ENCODE measurements at places on chromosomes 7 and 10. TPM values are rescaled to one million over a fixed set of nuclear protein-coding genes. Genes with fewer than 3 reads are reported as not detected.

DNA sequence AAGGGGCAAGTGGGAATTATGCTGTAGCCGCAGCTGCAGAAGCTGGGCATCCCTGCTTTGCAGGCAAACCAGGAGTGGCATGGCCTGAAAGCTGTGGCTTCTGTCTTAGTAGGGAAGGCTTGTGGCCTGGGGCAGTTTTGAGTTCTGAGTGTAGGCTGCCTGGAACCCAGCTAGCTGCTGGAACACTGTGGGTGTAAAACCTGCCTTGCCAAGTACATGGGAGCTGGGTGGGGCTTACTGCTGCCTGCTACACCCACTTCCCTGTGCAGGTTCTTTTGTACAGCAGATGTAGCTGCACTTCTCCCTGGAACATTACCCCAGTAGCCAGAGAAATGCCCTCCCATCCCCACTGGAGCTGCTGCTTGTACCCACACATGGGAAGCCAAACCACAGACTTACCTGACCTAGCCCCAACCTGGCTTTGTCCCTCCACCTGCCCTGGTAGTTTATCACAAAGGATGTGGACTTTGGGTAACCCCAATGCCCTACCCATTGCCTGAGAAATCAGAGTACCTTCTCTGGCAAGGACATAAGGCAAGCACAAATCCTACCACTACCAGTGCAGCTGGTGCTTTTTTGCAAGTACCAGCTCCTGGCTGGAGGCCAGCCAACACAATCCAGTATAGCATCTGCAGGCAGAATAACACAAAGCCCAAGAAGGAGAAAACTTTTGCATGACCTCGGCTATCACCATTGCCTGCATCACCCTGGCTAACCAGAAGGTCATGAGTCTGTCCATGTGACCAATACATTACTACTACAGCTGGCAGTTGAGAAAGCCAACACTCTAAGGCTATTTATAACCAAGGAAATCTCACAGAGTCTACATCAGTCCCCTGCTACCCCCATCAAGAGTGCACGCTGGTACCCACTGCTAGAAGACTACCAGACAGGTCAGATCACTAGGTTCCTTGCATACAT lies 26.5 kb upstream of the PPP1R3A start:
- no peak for DNase-seq

DNA sequence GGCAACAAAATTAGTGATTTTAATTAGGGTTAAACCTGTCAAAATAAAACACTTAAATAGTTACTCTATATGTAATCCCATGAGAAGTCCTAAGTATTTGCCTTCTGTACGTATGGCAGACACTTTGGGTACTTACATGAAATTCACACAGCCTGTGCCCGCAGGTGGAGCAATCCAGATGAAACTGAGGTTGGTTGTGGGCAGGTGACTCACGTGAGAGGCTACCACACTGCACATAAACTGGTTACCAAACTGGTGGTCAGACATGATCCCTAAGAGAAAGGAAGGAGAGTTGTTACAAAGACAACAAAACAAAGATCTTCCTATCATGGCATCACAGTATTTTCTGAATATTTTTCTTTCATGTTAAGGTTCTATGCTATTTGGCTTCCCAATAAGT lies 156.1 kb downstream of the RELN start:
- DNase-seq: no peak

- no peak for DNase-seq
These were observed 40.6 kb upstream of the ADD3 start for GRCh38 chr10:109966961-109967738.

GRCh38 chr7:143085109-143085508 lies 33.0 kb downstream of the OR6V1 start:
- no peak for DNase-seq

DNA sequence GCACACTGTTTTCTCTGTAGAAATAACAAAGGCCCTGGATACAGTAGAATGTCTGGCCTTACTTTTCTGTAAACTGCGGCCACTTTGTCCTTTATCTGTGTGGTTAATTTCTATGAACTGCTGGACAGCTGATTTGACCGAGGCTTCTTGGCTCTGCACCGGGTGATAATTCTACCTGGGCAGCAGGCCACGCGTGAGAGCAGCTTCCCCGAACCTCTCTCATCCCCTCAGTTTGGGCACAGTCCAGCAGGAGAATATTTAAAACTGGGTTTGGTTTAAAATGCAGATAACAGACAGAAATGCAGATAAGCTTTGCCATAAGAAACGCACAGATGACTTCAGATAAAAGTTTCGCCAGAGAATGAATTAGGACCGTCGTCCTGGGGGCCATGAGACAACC lies 81.0 kb downstream of the CELF2 start:
- DNase-seq: no peak

DNA sequence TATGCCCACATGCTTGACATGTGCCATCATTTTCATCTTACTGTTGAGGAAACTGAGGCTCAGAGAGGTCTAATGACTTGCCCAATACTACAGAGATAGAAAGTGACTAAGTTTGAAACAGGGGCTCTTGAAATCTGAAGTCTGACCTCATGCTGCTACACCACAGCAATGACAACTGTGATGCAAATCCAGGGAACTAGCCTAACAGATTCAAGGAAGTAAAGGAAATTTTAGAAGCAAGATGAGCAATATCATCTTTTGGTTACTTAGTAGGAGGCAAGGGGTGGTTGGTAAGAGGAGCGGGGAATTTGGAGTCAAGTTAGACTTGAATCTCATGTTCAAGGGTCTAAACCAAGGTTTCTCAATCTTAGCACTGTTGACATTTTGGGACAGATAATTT lies 26.3 kb upstream of the OSBPL3 start:
- no peak for DNase-seq

- DNase-seq: no peak
These were observed 13.1 kb downstream of the EPC1 start for GRCh38 chr10:32333849-32334248.

DNA sequence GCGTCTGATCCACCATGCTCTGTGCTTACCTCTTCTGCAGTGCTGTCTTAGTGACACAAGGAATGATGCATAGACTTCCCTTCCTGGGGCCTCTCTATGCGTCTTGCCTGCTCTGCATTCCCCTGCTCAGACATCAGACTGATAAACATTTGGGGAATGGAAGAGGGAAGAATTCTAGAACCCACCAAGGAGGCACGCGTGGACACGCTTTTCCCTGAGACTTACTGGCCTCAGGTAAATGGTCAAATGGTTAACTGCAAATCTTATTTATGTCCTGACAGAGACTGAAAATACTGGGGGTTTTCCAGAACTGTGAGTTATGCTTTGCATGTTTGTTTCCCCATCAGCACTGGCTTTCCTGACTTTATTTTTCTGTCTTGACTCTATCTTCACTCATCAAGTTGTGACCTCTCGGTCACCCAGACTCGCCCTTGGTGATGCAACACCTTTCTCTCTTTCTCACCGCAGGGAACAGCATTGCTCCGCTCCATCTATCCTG lies 285.9 kb upstream of the FZD8 start:
- no peak for DNase-seq

- DNase-seq: no peak
These were observed 129.9 kb downstream of the EBF3 start for GRCh38 chr10:129833994-129834739.

- DNase-seq: no peak
These were observed 5.8 kb upstream of the IFRD1 start for GRCh38 chr7:112444505-112444904.

GRCh38 chr7:29300026-29300480 lies 105.5 kb downstream of the CHN2 start:
- DNase-seq: no peak

DNA sequence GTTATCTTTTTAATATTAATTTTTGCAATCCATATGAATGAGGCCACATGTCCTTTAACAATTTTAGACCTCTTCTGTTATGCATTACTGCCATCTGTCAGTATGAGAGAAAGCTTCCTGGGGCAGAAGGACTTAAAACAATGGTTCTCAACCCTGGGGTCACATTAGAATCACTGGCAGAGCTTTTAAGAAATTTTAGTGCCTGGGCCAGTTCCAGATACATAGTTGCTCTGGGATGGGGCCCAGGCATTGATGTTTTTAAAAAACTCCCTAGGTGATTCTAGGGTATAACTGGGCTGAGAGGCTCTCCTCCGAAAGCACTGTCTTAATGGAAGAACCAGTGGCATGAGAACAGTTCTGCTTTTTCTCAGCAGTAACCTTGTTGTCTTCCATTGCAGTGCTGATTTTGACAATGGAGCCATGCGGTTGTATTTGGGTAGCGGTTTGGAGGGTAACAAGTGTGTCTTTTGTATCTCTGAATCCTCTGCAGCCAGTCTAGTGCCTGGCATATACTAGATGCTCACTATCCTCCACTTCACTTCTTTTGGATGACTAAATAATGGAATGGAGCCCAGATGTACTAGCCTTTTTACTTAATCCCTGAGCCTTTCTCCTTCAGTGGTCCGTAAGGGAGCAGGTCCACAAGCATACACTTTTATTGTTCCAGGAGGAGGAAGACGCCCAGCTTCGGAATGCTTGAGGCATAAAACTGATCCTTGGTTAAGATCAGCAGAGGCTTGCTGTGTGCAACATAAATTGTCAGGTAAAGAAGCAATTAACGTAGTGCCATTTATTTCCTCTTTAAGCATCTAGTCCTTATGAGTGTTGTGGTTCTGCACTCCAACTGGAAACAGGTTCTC lies 227.1 kb downstream of the AUTS2 start:
- no peak for DNase-seq

DNA sequence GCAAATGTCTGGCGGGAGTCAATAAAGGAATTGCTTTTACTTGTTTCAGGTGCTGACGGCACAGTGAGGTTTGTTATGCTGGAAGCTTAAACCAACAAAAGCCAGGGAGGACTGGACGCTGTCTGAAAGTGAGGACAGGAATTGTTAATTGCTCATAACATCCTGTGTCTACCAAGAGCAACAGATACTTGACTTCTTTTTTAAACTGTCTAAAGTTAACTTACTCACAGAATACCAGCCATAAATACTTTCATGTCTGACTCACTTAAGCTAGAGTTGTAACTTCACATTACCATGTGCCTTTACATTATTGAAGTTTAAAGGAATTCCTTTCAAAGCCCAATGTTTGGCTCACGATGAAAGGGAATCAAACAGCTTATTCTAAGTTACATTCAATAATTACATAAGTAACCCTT lies 252.7 kb upstream of the SHH start:
- no peak for DNase-seq

GRCh38 chr7:112511451-112512202 lies 30.8 kb downstream of the LSMEM1 start:
- DNase-seq: no peak

DNA sequence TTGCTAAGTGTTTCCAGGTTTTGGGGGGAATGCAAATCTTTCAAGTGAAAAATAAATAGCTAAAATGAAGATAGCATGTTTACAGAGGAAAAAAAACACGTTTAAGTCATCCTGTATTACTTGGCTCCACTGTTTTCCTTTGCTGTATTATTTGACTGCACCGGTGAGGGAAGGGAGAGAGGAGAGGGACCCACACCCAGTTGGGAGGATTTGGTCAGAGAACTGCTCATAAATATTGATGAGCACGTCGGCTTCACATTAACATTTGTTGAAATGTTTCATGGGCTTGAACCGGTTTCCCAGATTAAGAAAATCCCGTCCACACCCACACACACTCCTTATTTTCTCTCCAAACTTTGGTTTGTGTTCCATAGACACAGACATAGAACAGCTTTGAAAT lies 493.8 kb upstream of the MGMT start:
- DNase-seq: no peak

GRCh38 chr7:69868921-69869320 lies 270.6 kb downstream of the AUTS2 start:
- DNase-seq: no peak

DNA sequence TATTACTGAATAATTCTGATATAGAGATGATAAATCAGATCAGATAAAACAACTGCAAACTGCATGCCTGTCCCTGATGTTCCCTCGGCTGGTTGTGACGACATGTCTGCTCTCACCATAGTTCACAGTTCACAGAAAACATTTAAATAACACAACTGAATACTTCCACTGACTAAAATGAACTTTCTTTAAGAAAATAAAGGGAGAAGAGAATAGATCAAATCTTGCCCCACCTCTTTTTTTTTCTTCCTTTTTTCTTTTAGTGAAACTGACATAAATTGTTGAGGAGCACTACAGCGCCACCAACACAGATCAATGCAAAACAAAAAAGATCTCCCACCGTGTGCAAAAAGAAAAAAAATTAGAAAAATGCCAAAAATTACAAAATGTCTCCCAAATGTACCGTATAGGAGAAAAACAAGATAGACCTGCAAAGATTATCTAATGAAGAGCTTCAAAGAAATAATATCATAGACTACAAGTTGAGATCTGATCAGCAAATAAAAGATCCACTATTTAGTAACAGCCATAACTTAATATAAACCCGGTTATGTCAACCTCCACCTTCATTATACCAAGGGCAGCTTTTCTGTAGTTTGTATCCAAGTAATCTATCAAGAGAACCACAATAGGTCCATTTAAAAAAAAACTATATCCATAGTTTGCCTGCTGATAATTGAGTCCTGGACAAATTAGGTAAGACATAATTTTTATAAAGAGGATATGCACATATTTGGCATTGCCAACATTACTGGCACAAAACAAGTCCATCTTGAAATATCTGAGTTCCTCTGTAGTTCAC lies 30.7 kb upstream of the EPC1 start:
- DNase-seq: peak; percentile 82

DNA sequence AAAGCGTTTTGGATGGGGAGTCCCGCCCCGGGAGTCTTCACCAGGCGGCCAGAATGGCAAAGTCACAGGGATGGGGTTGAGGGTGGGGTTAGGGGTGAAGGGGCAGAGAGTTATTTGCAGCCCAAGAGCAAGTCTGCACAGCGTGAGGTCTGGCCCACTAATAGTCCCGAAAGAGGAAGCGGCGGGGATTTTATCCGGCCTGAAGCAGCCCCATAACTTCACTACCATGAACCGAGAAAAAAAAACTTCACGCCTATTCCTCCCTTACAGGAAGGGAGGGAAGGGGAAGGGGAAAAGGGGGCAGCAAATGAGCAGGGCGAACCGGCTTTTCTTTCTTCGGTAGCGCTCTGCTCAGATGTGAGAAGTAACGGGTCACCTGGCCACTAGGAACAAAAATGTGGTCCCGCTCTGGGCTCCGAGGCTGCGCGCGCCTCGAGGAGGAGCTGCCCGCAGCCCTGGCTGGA lies 712 bp downstream of the ITPRIP start:
- no peak for DNase-seq

DNA sequence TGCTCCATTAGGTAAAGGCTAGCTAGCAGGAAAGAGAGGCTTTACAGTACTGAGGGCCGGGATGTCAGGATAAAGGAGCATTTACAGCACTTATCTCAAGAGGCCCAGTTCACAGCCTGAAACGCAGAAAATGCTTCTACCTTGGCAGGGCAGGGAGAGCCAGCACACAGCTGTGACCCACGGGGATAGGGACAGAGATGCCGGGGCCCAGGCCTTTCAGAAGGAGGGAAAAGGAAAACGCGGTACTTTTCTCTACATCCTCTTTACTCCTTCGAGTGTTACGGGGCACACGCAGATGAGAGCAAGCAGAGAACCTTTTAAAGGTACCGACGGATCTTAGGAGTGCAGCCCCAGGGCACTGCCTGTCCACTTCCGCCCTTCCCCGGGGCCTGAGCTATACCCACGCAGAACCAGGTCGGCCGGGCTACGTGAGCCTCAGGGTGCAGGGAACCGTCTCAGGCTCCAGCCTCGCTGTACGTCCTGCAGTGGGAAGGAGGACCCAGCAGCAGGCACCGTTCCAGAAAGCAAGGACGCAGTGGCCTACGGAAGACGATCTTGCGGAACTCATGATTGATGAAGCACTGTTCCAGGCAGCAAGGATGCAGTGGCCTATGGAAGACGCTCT lies 232.3 kb downstream of the ELFN1 start:
- DNase-seq: no peak

Gene SPDYE8
- polyA plus RNA-seq: 0.16 TPM

Gene ABCB4
- 0.34 TPM for polyA plus RNA-seq

Gene ENTPD1
- polyA plus RNA-seq: 20.0 TPM

Gene RHOBTB1
- polyA plus RNA-seq: 20.8 TPM

Gene GPR141
- polyA plus RNA-seq: 0.35 TPM

Gene TMEM72
- 0.19 TPM for polyA plus RNA-seq

All from muscle of arm (tissue), 14 donors.